ENCODE measurements at places on chromosomes 7 and 10.

DNA sequence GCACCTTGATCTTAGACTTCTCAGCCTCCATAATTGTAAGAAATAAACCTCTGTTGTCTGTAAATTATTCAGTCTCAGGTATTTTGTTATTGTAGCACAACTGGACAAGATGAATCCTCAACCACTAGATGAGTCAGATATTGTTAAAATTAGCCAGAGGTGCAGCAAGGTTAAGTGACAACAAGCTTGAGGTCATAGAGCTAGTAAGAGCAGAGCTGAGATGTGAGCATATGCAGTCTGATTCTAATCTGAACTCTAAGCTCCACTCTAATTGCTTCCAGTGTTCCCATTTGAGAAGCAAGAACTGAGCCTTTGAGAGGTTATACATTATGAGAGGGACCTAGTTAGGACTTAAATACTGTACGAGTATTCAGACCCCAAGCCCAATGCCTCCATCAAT lies 93.1 kb downstream of the FZD1 start:
- no peak for DNase-seq

GRCh38 chr10:86227501-86228258 lies 138.9 kb downstream of the GRID1 start:
- DNase-seq: no peak

- DNase-seq: no peak
Measured at GRCh38 chr10:116431598-116431997, 4.0 kb downstream of the PNLIPRP3 start.

DNA sequence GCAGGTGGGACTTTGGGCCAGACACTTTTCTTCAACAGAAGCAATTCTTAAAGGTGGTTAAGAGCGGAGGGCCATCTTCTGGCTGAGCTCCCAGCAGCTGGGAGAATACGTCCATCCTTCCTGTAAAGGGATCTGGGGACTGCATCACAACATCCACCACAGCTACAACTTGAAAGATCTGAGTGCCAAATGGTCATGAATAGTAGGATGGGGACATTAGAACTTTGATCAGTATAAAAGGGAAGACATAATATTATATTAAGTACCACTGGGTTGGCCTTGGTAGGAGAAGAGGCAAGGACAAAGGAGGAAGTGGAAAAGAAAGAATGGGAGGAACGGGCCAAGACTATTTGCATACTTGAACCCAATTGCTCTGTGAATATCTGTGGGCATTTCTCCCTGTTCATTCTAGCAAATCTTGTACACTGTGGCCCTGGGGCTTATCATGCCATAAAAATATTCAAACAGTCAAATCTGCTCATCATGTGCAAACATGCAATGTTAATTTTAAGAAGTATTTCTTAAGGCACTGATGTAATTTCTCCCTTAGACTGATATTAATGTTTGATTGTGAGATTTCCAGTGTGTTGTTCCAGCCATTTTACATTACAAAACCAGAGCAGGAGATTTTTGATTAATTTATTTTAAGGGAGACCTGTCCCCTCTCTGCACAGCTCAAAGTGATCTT lies 65.5 kb upstream of the CREB5 start:
- no peak for DNase-seq

DNA sequence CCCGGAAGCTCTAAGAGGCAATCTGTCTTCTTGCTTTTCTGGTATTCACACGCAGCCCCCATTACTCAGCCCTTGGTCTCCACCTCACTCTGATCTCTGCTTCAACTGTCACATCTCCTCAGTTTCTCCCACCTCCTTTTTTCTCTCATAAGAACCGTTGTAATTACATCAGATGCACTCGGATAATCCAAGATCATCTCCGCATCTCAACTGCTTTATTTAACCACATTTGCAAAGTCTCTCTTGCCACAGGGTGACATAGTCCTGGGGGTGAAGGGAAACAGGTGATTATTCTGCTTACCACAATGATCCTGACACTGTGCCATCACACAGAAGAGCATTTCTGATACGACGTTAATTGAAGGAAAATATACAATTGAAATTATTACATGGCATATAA lies 79.9 kb downstream of the HACD1 start:
- DNase-seq: no peak

DNA sequence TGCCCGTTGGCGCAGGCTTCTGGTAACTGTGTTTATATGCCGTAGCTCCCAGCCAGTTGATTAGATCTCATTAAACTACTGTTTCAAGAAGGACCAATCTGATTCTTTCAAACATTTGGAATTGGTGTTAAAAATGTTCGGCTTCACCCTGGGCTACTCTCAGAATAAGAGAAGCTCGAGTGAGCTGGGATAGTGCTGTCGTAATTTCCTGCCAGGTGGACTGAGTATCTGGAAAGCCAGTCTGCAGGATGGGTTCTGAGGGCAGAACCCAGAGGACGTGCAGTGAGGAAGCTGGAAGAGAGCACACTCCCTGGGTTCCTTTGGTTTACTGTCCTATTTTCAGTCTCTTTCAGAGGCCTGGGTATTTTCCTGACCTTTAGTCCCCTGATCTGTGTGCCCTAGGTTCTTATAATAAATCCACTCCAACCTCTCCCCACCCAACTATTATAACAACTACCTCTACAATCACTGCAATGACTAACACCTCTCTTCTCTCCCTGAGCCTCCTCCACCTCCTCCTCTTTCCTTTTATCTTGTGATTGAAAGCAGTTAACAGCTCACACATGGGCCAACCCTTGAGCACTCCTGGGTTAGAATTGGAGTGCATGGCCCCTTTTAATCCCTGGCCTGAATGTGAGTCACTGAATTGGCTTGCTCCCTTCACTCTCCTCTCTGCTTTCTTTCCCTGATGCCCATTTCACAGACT lies 63.0 kb downstream of the AOAH start:
- DNase-seq: no peak

- DNase-seq: no peak
Measured at GRCh38 chr10:89679986-89680385, 21.4 kb upstream of the KIF20B start.

DNA sequence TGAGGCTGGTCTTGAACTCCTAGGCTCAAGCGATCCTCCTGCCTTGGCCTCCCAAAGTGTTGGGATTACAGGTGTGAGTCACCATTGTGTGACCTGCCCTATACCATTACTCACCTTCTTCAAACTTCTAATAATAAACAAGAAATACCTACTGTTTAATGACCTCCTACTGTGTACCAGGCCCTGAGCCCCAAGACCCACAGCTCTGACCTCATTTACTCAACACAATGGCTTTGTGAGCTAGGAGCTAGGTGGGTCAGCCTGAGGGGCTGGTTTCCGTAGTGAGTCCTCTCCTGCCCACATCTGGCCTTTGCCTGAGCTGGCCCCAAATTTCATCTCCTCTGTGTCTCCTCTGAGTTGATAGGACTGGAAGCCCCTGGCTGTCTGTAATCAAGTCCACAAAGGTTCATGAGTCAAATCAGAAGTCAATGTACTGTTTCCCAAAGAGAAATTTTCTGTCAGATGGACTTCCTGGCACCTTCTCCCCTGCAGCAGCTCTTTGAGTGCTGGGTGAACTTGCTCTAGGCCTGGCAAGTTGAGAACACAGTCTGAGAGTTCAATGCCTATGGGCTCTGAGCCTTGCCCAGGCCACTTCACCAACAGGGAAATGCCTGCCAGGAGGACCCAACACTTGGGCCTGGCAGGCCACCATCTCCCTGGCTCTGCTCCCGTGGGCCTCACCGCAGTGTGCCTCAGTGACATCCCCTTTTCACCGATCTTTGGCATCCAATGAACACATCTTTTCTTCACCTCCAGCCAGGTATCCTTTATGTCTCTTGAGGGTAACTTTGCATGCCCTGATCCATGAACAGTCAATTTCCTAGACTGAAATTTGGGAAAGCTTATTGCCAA lies 24.0 kb downstream of the NEURL1 start:
- DNase-seq: no peak

- DNase-seq: no peak
Measured at GRCh38 chr10:113916053-113916452, 61.6 kb downstream of the NHLRC2 start.

GRCh38 chr7:91165006-91165845 lies 99.0 kb upstream of the FZD1 start:
- DNase-seq: no peak

DNA sequence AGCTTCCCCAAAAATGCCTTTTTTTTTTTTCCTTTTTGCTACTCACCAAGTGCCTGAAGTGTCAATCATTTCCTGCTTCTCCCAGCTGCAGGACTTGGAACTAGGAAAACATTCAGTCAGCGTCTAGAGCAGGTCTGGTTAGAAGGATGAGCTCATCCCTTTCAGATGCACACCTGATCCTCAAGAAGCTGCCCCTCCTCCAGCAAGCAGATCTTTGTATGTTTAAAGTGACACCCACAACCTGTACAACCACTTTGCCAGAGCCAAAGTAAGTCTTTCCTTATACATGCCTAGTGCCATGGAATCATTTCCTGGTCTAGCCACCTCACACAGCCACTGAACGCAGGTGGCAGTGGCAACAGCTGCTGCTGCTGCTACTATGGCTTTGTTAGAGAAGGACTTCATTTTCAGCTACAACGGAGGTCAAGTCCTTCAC lies 10.4 kb upstream of the USP54 start:
- DNase-seq: no peak

GRCh38 chr7:143906151-143906550 lies 4.2 kb upstream of the TCAF1 start:
- no peak for DNase-seq

DNA sequence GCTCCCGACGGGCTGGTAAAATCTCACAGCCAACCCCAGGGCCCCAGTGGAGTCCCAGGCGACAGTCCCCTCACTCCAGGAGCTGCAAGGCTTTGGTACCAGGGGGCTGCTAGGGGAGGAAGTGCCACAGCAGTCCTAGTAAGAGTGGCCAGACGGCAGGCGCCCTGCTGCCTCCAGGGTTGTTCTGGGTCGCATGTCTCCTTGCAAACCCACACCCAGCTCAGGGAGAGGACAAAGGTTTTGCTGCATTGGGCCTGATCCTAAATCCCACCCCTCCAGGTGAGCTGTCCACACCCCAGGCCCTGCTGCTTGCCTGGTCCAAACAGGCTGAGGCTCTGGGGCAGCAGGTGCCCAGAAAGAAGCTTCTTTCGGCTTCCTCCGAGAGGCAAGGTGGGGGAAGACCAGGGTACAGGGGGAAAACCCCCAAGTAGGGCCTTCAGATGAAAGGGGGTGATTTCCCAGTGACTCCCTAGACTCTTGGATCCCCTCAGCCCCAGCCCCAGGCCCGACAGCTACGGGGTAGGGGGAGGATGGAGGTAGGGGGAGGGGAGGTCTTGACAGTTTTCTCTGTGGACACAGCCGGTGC lies 4.2 kb upstream of the KCP start:
- DNase-seq: no peak

DNA sequence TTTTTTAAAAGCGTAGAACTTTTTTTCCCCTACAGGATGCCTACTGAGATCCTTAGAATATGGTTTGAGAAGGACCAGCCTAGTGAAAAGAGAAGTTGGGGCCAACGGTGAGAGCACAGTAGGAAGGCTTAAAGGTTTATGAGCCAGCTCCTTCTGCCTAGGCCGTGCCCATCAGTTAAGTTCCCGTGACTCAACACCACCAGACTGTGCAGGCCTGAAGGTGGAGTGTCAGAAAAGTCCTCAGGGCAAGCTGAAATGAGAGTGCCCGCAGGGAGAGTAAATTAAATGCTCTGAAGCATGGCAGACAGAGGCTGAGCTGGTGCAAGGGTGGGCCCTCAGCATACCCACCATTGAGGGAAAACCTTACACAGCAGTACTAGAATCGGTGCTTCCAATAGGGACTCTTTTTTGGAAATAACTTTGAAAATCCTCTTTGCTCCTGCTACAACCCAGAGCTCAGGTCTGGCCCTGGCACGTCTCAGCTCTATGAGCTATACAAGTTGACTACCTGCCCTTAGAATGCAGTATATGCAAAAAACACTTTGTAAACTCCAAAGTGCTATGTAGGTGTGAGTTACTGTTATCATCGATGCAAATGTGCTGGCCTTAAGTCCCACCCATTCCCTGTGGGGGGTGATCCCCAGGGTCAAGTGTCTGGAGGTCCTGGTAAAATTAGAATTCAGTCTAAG lies 15.2 kb upstream of the C10orf67 start:
- DNase-seq: no peak

DNA sequence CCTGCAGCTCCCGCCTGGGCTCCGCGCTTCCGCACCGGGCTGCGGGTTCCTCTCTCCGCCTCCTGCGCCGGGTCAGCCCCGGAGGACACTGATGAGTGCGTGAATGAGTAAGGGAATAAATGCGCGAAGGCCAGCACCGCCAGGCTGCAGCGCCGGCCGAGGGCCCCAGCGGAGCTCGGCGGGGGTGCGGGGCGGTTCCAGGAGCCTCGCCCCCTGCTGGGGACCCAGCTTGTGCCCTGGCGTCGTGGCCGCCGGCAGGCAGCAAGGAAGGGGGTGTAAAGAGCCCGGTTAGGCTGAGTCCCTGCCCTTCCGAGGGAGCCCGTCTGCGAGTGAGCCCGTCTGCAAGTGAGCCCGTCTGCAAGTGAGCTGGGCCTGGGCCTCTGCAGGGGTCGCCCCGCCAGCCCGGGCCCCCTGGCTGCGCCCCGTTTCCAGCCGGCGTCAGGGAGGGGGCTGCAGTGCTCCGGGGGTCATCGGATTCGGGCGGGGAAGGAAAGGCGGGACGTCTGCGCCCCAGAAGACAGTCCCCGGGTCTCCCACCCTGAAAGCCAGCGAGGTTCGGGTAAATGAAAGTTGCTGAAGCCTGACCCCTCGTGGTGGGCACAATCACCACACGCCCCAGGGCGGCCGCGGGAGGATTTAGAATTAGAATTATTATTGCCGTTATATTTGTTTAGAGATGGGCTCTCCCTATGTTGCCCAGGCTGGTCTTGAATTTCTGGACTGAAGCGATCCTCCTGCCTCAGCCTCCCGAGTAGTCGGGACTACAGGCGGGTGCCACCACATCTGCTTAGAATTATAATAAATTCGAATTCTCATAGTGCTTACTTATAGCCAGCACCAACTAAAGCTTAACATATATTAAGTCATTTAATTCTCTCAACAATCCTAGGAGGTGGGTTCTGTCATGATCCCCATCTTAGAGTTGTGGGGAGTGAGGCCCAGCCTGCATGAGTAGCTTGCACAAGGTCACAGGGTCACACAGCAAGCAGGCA lies 8.6 kb upstream of the CRYGN start:
- peak; percentile 56 for DNase-seq

DNA sequence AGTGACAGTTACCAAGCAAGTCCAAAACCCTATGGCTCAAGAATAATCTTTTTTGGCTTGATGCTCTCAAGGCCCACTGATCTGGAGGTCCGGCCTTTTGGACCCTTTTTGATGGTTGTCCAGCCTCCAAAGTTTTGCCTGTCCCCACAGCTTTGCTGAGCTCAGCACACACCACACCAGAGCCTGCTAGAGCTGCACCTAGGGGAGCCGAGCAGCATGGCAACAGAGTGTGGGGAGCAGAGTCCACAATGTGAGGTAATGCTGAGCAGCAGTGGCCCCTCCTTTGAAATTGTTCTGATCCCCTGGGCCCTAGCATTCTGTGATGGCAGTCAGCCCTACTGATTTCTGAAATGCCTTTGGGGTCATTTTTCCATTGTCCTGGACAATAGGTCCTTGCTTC lies 9.3 kb downstream of the GIMAP7 start:
- no peak for DNase-seq

GRCh38 chr7:139623518-139623917 lies 100.0 kb downstream of the CLEC2L start:
- DNase-seq: no peak

DNA sequence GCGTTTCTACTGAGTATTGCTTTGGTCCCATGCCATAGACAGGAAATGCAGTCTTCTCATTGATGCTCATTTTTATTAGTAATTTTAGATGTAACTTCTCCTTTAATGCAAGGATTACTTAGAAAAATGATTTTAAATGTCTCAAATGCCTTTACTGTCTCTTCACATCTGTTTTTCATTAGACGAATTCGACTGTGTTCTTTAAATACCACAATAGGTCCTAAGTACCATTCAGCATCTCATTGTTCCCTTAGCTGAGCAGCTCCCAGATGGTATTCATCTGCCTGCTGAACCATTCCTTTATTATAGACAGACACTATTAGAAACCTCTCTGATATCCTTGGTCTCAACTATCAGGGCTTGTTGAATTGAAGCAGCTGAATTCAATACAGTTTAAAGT lies 113.6 kb downstream of the LSMEM1 start:
- no peak for DNase-seq
